Breast epithelium (tissue), 4 donors: ENCODE measurements at places on chromosomes 7 and 10. TPM values are rescaled to one million over a fixed set of nuclear protein-coding genes. Genes with fewer than 3 reads are reported as not detected.

The RGS10 gene
- total RNA-seq, result 39.2 TPM

The PPP1R17 gene
- not detected for total RNA-seq

The TRIM74 gene
- total RNA-seq, result 0.88 TPM

The CRPPA gene
- 6.0 TPM for total RNA-seq

The KLF14 gene
- 0.80 TPM for total RNA-seq

- H3K4me3 ChIP-seq, result no peak overlapping the region
- H3K27ac ChIP-seq, result no peak overlapping the region
- H3K27me3 ChIP-seq, result no peaks in the 10 kb centered on the region
- H3K4me1 ChIP-seq, result no peaks in the 10 kb centered on the region
Observed at GRCh38 chr7:51847461-51848134, 531.0 kb upstream of the COBL start.

DNA sequence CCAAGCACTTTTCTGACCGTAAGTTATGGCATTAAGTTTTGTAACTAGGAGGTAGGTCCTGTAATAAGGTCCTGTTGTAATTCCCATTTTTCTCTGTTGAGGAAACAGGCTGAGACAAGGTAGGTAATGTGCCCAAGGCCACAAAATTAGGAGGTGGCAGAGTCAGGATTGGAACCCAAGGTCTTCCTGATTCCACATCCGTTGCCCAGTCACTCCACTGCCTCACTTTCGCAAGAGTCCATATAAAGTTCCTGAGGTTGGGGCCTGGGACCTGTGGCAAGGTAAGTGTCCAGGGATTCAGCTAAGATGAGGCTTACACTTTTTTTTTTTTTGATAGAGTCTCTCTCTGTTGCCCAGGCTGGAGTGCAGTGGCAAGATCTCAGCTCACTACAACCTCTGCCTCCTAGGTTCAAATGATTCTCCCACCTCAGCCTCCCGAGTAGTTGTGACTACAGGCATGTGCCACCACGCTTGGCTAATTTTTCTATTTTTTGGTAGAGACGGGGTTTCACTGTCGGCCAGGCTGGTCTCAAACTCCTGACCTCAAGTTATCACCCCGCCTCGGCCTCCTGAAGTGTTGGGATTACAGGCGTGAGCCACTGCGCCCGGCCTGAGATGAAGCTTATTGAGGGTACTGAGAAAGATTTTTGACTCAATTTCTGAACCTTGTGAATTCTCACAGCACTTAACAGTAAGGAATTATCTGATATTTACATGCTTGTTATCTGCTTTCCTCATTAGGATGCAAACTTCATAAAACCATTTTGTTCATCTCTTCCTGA is 20.3 kb upstream of the GNA12 start:
- no peaks in the 10 kb centered on the region for H3K27me3 ChIP-seq
- H3K4me3 ChIP-seq, result peak overlapping the region; percentile 55
- no peaks in the 10 kb centered on the region for H3K36me3 ChIP-seq
- no peak for DNase-seq
- peak overlapping the region; percentile 72 for H3K27ac ChIP-seq
- peaks cover 11% of the 10 kb centered on the region for H3K4me1 ChIP-seq

- no peak for DNase-seq
- no peak overlapping the region for H3K4me3 ChIP-seq
- no peaks in the 10 kb centered on the region for H3K36me3 ChIP-seq
- H3K4me1 ChIP-seq, result no peaks in the 10 kb centered on the region
- no peak overlapping the region for H3K27ac ChIP-seq
- H3K27me3 ChIP-seq, result no peaks in the 10 kb centered on the region
Observed at GRCh38 chr7:97446361-97446760, 285.5 kb upstream of the TAC1 start.

DNA sequence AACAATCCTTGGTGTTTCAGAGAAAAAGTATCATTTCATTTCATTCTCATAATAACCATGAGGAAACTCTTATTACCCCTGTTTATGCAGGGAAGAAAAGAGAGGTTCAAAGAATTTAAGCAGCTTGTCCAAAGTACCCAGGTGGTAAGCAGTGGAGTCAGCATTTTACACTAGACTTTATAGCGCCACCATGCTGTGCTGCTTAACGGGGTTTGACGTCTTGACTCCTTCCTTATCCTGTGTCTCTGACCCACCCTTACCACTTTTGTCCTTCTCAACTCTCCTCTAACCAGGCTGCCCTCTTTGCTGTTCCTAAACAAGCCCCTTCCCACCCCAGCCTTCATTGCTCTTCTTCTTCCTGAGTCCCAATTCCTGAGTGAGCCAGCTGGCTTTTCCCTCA is 117.0 kb upstream of the AHR start:
- H3K36me3 ChIP-seq, result no peaks in the 10 kb centered on the region
- no peaks in the 10 kb centered on the region for H3K4me1 ChIP-seq
- no peak overlapping the region for H3K4me3 ChIP-seq
- DNase-seq, result no peak
- H3K27ac ChIP-seq, result no peak overlapping the region
- no peaks in the 10 kb centered on the region for H3K27me3 ChIP-seq

DNA sequence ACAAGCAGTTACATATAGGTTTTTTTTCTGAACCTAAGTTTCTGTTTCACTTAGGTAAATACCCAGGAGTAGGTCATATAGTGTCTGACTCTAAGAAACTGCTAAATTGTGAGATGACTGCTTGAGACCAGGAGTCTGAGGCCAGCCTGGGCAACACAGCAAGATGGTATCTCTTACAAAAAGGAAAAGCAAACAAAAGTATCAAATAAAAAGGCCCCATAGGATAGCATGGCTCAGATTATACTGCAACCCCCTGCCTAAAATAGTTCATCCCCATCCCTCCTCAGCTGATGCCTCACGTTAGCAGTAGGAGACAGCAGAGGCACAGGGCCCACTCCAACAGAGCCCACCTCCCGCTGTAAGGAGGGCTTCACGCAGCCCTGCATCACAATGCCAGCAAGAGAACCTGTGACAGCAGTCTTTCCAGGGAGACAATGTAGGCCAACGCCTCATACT is 90.3 kb downstream of the SRPK2 start:
- H3K36me3 ChIP-seq, result no peaks in the 10 kb centered on the region
- DNase-seq, result no peak
- no peaks in the 10 kb centered on the region for H3K4me1 ChIP-seq
- H3K27ac ChIP-seq, result no peak overlapping the region
- no peak overlapping the region for H3K4me3 ChIP-seq
- H3K27me3 ChIP-seq, result no peaks in the 10 kb centered on the region

GRCh38 chr7:20323595-20323994 is 7.1 kb upstream of the ITGB8 start:
- no peaks in the 10 kb centered on the region for H3K27me3 ChIP-seq
- no peaks in the 10 kb centered on the region for H3K36me3 ChIP-seq
- no peak for DNase-seq
- no peak overlapping the region for H3K4me3 ChIP-seq
- no peak overlapping the region for H3K27ac ChIP-seq
- no peaks in the 10 kb centered on the region for H3K4me1 ChIP-seq

DNA sequence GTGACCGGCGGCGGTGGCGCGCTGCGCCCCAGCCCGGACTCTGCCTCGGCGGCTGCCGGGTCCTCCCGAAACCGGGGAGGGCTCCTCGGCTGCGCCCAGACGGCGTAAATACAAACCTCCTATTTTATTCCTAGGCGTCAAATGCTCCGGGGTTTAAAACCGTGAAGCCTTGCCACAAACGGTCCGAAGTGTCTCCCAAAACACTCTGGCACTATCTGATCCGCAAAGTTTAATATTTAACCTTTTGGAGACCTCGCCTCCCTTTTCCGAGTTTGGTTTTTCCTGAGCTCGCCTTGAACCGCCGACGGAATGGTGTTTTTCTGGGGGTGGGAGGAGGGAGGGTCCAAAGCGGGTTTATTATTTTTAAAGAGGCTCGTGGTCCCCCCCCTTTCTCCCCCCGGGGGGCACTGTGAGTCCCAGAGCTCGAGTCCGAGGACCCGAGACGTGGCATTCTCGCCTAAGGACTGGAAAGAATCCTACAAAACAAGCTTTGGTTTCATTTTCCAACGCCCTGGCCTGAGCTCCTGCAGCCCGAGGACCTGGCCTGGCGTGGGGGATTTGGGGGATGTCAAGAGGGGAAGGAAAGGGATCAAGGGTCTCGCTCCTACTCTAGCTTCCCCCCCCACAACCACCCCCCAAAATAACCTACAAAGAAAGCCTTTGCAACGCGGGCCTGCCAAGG is 1.8 kb downstream of the TNRC18 start:
- no peaks in the 10 kb centered on the region for H3K27me3 ChIP-seq
- peak; percentile 54 for DNase-seq
- H3K4me1 ChIP-seq, result no peaks in the 10 kb centered on the region
- no peaks in the 10 kb centered on the region for H3K36me3 ChIP-seq
- peak overlapping the region; percentile 95 for H3K4me3 ChIP-seq

DNA sequence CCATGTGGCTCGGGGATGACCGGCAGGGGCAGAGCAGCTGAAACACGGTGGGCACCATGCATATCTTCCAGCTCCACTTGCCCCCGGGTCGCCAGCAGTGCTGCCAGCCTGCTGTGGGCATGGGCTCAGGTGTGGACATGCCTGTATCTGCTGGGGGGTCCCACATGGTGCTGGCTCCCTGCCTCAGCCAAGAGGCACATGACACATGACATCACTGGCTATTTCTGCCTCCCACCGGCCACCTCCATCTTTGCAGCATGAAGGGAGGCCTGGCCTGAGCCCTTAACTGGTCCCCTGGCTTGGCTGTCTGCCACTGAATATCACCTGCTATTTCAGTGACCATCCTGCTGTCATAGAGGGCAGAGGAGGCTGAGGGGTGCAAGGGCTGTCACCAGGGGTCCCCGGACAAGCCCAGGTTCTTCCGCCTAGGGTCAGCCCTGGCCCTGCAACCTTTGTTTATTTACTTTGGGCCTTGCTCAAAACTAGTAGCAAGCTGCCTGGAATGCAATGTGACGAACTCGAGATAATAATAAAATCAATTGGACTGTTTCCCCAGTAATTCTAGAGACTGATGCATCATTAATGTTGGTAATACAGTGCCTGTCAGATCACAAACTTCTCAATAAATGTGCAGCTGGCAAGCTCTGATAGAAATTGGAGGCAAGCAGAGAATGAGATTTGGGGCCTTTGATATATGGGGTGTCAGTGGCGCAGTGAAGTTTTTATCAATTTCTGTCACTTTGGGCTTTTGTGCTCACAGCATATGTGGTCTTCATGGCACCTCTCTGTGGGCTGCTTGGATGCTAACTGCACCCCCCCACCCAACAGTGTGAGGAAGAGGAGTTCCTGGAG is 28.5 kb downstream of the ZMIZ1 start:
- H3K27me3 ChIP-seq, result no peaks in the 10 kb centered on the region
- H3K27ac ChIP-seq, result peak overlapping the region; percentile 68
- DNase-seq, result no peak
- H3K36me3 ChIP-seq, result no peaks in the 10 kb centered on the region
